ENCODE measurements at places on chromosomes 4 and X.

- DNase-seq: peak; percentile 1
These were observed at the start of gene RNF128 for GRCh38 chrX:106726485-106727437. Gene RNF128, plus strand, starts transcription at chrX:106726701. Its CDS starts 213 bp downstream, at chrX:106726914.

GRCh38 chr4:171629182-171629581 is 184.0 kb upstream of the GALNTL6 start:
- DNase-seq: no peak

DNA sequence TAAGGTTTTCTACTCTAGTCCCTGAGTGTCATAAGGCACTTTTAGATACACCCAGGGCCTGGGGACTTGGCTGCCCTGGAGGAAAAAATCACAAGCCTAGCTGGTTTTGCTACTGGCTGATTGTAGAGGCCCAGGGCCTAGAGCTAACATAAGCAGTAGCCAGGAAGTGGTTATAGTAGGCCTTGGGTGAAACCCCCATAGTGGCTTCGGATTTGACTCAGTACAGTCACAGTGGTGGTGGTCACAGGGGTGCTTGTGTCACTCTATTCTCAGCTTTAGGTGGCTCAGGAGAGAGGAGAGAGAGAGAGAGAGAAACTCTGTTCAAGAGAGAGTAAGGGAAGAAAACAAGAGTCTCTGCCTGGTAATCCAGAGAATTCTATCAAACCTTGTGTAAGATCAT is 194.5 kb upstream of the EDA2R start:
- DNase-seq: no peak

GRCh38 chrX:79400623-79401022 is 33.5 kb upstream of the ITM2A start:
- no peak for DNase-seq

DNA sequence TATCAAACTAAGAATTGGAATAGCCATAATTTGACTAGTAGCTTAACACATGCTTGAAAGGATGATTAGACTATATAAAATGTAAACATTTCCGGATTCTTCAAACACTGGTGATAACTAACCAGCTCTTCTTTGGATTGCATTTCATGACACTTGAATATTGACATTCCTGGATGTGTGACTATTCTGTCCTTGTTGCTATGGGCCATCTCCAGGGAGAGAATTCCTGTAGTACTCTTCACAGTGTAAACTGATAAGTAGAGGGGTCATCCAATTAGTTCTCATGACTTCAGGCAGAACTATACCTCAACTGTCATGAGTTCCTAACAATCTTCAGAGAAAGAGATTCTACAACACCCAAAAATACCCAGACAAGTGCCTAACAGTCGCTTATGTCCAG is 1026.7 kb upstream of the TENM3 start:
- DNase-seq: no peak

GRCh38 chr4:1258457-1258856 is 9.5 kb upstream of the CTBP1 start:
- no peak for DNase-seq

DNA sequence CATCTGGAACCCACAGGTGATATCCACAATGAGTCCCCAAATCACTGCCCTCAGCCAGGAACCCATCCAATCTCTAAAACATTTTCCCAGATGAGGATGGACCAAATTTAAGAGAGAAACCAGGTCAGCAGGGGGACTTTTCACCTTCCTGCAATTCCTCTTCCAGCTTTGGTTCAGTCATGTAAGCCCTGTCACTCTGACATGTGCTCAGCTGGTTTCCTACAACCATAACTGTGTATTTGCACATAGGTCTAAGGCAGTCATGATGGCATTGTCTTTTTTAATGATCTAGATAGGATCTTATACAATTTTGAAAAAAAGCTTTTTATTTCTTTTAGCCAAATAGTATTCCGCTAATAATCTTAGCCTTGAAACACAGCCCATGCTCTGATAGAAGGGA is 6.5 kb downstream of the CXXC4 start:
- no peak for DNase-seq

DNA sequence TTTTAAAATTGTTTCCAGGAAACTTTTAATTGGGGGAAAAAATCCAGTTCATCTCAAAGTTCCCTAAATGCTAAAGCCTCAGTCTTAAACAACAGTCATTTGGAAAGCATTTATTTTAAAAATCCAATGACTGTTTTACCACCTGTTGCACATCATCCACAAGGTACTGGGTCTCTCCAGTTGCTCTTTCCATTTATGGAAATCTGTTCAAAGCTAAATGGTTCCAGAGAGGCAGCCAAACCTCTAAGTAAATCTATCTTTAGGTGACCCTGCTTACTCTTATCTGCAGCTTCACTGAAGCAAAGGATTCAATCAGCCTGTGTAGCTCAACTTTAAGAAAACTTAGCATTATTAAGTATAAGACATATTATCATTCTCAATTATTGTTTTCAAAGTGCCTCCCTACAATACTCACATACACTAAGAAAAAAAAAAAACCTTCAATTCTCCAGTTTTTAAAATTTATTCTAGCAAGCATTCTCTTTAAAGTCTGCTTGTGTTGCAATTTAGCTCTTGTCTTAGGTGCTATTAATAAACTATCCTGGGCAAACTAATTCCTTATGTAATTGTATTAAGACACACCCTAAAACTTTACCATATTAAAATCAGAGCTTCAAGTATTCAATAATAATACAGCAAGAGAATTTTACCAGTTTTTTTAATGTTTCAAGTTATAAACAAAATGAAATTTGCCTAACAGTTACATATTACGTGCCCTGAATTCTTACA is 60.6 kb downstream of the NOCT start:
- no peak for DNase-seq

GRCh38 chr4:150280081-150280895 is 202.0 kb downstream of the DCLK2 start:
- no peak for DNase-seq

DNA sequence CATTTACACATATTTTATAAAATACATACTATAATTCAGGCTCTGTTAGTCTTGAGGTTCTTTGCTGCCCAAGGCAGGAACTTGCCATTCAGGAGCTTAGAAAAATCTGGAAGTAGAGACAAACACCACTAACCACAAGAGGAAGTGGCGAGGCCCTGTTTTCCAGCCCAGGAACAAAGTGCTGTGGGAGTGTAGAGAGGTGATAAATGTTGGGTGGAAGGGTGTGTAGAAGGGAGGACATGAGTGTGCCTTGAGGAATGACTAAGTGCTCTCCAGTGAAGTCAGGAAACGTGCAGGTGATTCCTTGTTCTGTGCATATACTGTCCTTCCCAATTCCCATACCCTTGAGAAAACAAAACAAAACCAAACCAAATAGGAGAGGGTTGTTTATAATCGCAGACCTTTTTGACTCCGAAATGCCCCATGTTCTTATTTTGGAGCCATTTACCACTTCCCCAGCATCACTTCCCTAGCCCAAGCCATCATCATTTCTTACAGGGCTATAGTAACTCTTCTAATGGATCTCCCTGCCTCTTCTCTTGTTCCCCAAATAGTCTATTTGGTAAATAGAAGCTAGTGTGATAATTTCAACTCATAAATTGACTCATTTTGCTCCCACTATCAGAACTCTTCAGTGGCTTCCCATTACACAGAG is 83.2 kb downstream of the GPAT3 start:
- no peak for DNase-seq

GRCh38 chr4:141548791-141549190 is 87.6 kb upstream of the IL15 start:
- DNase-seq: no peak

- DNase-seq: no peak
These were observed 23.8 kb upstream of the CCNQ start for GRCh38 chrX:153622661-153623309.

- no peak for DNase-seq
These were observed 45.3 kb downstream of the TENM3 start for GRCh38 chr4:182288534-182288933.

DNA sequence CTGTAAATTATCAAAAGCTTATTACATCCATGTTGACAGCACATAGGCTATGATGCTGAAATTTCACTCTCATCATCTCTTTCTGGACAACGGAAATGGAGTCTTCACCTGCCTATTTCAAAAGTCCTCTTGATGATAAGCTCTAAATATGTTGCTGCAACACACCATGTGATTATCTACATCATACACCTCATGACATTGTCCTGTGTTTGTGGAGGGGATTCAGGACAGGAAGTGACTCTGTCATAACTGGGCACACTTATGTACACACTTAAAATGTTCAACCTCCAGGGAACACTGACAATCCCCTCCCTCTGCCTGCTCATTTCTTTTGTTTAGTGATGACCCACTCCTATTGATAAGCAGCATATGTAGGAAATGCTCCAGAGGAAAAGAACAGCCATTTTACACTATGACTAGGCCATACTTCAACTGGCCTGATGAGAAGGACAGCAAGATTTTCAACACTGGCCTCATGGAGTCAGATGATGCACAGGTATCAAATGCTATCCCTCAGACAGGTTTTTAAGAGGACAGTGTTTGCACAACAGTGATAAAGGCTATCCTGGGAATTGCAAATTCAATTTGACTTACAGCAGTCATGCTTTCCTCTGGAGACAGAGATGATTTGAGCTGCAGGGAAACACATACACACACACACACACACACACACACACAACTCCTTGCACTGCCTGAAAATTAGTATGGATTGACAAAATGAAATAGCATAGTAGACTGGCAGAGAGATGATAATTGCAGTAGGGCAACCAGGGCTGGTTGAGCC is 163.3 kb upstream of the RASGEF1B start:
- no peak for DNase-seq

GRCh38 chrX:1481636-1482529 is 29.2 kb upstream of the ASMTL start:
- peak; percentile 61 for DNase-seq

GRCh38 chrX:151806967-151807540 is 72.5 kb downstream of the CNGA2 start:
- no peak for DNase-seq

DNA sequence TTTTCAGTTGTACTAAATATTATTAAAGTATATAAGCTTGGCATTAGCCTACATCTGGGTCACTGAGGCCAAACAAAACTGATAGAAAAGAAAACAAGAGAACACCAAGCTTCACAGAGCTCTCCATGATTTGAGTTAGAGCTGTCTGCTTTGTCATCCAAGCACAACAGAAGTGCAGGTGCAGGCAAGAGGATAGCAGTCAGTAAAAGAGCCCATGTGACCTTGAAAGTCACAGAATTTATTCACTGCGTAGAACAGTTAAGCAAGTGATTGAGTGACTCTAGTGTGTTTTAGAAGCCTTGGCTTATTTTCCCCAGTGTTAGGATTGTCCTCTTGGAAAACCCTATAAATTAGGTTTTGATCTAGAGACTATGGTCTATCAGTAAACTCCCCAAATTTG is 49.4 kb upstream of the PRDM5 start:
- no peak for DNase-seq

DNA sequence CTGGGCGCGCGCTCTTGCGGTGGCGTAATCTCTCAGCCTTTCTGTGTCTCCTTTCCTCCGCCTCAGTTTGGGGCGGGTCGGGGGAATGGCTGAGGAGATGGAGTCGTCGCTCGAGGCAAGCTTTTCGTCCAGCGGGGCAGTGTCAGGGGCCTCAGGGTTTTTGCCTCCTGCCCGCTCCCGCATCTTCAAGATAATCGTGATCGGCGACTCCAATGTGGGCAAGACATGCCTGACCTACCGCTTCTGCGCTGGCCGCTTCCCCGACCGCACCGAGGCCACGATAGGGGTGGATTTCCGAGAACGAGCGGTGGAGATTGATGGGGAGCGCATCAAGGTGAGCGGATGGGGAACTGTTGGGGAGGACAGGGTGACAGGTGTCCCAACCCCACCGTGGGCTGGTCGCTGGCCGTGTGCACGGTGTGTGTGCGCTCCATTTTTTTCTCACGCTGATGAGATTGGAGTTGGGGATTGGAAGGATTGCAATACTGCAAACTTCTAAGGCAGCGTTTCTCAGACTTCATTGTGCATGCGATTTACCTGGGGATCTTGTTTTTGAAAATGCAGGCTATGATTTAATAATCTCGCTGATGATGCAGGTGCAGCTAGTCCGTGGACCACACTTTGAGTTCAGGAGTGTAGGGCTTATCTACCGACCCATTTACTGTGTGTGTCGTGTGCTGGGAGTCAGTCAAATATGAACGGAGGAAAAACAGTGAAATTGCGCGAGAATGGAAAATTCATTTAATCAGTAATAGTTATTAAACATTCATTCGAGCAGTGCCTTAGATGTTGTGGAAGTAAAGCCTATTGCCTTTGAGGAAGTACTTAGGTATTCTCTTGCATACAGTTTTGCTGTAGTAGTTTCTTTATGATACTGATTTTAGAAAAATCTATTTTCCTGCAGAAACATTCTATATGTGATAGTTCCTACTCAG is at the start of gene RAB33B:
TSS of gene RAB33B (plus strand) at position 11 of the 935 bp plus-strand sequence. CDS start at position 86, 75 bp downstream.
- no peak for DNase-seq

DNA sequence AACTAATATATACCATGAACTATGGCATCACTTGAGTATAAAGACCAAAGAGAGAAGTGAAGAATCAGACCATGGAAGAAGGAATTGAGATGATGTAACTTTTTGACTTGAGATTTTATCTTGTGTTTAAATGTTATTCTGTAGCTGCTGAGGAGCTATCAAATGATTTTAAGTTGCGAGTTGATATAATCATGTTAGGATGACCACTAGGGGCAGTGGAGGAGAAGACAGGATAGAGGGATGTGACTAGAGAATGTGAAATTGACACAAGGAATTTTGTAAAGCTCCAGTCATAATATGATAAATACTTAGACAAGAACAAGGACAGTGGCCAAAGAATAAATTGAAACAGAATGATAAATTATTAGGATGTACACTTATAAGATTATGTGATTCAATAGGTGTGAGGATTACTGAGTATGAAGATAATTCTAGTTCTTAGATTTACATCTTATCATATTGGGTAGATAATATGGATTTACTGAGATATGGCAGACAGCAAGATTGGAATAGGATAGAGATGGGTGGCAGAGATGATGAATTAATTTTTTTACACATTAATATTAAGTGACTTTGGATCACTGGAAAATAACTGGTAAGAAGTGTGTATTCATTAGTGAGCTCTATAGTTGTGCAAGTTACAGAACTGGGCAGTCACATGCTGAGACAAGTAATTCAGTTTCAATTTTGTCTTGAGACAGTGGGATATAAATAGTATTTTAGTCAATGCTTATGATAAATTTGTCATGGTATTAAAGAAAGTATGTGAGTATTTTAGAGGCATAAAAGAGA is 816.0 kb upstream of the PCDH10 start:
- DNase-seq: no peak

- no peak for DNase-seq
These were observed 92.2 kb downstream of the RNF150 start for GRCh38 chr4:141041021-141041476.

DNA sequence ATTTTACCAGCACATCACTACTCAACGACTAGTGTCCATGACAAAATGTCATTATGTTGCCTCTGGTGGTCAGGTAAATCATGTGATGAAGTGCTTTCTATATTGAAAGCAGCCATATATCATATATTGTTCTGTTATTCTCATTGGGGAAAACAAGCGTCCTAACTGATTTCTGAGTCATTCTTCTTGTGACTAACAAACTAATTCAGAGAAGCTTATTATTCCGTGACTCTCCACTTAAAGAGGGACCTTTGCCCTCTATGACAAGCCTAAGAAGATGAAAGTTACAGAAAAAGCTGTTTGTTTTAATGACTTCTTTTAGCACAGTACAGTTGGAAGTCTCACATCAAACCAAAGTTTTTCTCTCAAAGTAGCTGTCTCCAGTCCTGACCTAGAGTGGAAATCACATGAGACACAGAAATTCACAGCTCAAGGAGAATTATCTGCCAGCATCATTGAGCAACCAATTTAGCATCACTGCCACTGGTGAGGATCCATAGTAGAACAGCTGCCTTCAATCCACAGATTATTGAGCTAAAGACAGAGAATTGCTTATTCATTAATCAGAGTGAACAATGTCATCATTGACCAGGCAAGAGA is 36.4 kb downstream of the ASB9 start:
- DNase-seq: no peak

GRCh38 chrX:14409341-14409740 is 120.0 kb upstream of the GLRA2 start:
- DNase-seq: no peak
